ENCODE measurements at places on chromosomes 4 and X. TPM values are rescaled to one million over a fixed set of nuclear protein-coding genes. Genes with fewer than 3 reads are reported as not detected.
A peak's percentile ranks its signal among the peaks of the same experiment; 100 is the strongest.

DNA sequence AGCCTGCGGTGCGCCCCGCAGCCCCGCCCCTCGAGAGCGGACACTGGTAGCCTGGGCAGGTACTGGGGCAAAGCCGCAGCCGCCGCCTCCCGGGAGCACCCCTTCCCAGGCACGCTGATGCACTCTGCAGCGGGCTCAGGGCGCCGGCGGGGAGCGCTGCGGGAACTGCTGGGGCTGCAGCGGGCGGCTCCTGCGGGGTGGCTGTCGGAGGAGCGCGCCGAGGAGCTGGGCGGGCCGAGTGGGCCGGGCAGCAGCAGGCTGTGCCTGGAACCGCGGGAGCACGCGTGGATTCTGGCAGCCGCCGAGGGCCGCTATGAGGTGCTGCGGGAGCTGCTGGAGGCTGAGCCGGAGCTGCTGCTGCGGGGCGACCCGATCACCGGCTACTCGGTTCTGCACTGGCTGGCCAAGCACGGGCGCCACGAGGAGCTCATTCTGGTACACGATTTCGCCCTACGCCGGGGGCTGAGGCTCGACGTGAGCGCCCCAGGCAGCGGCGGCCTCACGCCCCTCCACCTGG is 401 bp downstream of the SOWAHD start:
- H3K36me3 ChIP-seq: no peaks in the 10 kb centered on the region
- peak overlapping the region; percentile 85 for H3K27ac ChIP-seq
- peak overlapping the region; percentile 66 for H3K4me3 ChIP-seq
- no peaks in the 10 kb centered on the region for H3K27me3 ChIP-seq

DNA sequence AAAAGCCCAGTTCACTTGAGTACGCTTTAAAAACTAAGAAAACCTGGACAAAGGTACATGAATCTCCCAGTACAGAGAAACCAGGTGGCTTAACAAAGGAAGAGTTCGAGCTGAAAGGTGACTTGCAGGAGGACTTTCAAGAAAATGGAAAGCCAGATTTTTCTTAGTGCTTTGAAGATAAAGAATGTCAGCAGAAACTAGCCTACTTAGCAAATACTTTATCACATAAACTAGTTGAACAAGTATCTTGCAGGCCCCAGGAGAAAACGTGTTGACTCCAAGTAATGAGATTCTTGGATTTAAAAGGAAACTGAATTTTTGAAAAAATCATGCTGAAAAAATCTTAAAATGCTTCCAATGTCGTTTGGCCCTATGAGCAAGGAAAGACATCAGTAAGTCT is 26.4 kb downstream of the CDKN2AIP start:
- no peak for DNase-seq
- no peaks in the 10 kb centered on the region for H3K27me3 ChIP-seq
- H3K4me1 ChIP-seq: no peaks in the 10 kb centered on the region
- H3K4me3 ChIP-seq: no peak overlapping the region

GRCh38 chr4:4419896-4420295 is 33.0 kb downstream of the NSG1 start:
- no peaks in the 10 kb centered on the region for H3K4me1 ChIP-seq
- no peak overlapping the region for H3K4me3 ChIP-seq
- H3K36me3 ChIP-seq: peaks cover 43% of the 10 kb centered on the region
- H3K27me3 ChIP-seq: no peaks in the 10 kb centered on the region
- no peak overlapping the region for H3K27ac ChIP-seq

DNA sequence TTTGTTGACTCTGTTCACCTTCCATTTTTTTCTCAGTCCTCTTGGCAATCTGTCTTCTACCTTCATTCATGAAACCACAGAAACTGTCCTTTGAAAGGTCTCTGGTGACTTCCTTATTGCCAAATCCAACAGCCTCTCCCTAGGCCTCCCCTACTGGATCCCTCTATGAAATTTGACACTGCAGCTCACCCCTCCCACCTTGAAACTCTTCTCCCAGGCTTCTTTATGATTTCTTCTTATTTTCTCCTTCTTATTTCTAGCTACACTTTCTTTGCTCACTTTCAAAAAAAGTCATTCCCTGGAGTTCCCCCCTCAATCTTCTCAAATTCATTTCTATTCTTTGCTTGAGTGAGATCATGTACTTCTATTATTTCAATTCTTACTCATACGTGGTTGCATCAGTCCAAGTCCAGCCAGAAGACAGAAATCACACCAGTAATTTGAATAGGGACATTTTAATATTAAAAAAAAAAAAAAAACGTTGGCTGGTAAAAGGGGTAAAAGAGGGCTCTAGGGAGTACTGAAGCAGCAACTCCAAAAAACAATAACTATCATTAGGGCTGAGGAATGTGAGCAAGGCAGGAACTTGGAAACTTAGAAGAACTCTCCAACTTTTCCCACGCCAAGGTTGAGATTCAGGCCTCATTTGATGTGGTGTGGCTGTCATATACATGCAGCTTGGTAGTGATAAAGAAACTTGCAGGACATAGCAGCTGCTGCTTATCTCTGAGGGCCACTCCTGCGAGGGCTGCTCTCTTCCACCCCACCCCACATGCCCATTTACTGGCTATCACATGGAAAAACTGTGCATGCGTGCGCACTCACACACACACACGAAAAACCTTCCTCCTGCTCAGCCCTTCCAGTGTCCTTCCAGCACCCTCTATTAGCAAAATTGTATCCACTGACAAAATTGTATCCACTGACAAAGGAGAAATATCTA is 169.8 kb upstream of the GALNT7 start:
- no peak for DNase-seq
- no peaks in the 10 kb centered on the region for H3K36me3 ChIP-seq
- peaks cover 16% of the 10 kb centered on the region for H3K4me1 ChIP-seq

GRCh38 chr4:57042711-57043169 is 64.0 kb downstream of the POLR2B start:
- no peaks in the 10 kb centered on the region for H3K27me3 ChIP-seq
- no peaks in the 10 kb centered on the region for H3K4me1 ChIP-seq
- H3K36me3 ChIP-seq: no peaks in the 10 kb centered on the region
- DNase-seq: no peak

GRCh38 chr4:6470502-6471306 is 1.7 kb downstream of the PPP2R2C start:
- DNase-seq: no peak
- peak overlapping the region; percentile 40 for H3K4me3 ChIP-seq
- peaks cover 9% of the 10 kb centered on the region for H3K4me1 ChIP-seq
- no peaks in the 10 kb centered on the region for H3K36me3 ChIP-seq
- H3K27me3 ChIP-seq: peaks cover 73% of the 10 kb centered on the region

DNA sequence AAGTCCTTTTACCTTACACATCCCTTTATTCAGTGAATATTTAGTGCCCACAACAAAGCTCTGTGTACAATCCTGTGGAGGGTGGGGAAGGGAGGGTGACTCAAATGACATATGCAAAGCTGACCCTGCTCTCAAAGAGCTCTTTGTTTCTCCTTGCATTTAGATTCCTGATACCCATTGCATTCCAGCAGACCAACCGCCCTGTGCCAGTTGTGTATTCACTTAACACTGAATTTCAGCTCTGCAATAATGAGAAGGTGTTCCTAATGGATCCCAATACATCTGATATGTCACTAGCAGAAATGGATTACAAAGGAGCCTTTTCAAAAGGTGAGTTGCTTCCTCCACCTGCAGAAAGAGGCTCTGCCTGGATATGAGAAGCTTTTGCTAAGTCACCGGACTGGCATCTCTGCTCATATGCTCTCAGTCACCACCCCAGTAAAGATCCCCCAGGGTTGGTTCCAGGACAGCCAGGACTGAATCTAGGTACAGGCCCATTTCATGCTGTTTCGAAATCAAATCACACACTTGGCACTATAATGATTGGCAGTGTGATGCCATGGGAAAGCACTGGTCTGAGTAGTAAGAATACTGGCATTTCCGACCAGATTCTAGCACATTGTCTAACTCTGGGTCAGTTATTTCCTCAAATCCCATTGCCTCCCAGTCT is 17.1 kb upstream of the ANXA3 start:
- no peaks in the 10 kb centered on the region for H3K27me3 ChIP-seq
- H3K36me3 ChIP-seq: no peaks in the 10 kb centered on the region
- H3K4me3 ChIP-seq: no peak overlapping the region
- no peak overlapping the region for H3K27ac ChIP-seq

DNA sequence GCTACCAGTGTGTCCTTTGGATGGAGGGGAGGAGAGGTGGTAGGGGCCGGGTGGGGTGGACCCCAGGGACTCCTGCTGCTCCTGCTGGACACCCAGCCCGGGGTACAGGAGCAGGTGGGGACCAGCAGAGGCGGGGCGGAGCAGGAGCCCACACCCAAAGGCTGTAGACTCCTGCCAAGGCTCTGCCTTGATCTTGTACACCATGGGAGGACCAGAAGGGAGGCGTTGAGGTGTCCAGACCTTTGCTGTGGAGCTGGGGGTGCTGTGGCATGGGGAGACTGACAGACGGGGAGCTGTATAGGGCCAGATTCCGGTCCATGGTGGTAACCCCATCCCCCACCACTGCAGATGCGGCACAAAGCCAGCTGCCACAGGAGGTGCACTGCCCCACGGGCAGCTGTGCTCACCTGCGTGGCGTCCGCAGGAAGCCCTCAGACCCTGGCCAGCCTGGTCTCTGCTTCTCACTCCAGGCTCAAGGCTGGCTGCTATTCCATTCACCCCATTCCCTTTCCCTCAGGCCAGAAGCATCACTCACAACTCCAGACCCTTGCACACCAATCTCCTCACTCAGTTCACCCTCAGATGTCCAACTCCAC is 5.0 kb upstream of the SLC26A1 start:
- peaks cover 37% of the 10 kb centered on the region for H3K4me1 ChIP-seq
- H3K36me3 ChIP-seq: no peaks in the 10 kb centered on the region
- no peak overlapping the region for H3K27ac ChIP-seq

DNA sequence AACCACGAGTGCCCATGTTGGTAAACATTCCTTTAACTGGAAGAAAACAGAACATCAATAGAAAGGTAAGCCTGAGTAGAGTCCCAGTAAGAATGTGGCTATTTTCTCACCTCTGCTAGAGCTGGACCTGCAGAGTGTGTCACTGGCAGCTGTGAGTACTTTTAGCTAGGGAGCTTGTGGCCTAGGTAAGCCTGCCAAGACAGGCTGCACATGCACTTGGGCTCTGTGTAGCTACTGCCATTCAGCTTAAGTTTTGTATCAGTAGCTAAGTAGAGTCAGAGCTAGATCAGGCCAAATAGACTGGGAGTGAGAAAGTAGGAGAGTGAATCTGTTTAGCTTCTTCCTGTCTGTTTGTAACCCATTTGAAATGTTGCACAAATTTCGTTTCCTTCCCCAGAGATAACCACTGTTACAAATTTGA is 35.3 kb downstream of the RBPJ start:
- no peaks in the 10 kb centered on the region for H3K27me3 ChIP-seq
- no peak for DNase-seq
- H3K27ac ChIP-seq: no peak overlapping the region
- no peak overlapping the region for H3K4me3 ChIP-seq
- H3K36me3 ChIP-seq: no peaks in the 10 kb centered on the region
- peaks cover 5% of the 10 kb centered on the region for H3K4me1 ChIP-seq

- DNase-seq: no peak
- no peaks in the 10 kb centered on the region for H3K36me3 ChIP-seq
- H3K4me1 ChIP-seq: no peaks in the 10 kb centered on the region
- no peak overlapping the region for H3K27ac ChIP-seq
Measured at GRCh38 chr4:125464146-125464545, 149.4 kb downstream of the FAT4 start.

DNA sequence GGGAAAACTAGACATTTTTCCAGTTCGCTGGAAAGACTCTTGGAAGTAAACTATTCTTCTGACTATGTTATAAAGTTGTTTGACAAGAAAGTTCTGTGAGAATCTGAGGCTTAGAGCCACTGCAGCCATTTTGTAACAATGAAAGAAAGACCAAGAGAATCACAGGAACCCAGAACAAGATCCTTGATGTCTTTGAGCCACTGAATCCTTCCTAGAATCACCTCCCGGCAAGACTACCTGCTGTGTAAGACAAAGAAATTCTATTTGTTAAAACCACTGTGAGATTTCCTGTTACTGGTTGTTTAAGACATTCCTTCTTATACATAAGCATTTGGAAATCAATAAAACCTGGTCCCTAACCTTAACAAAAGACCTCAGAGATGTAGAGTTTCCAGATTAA is 175.7 kb upstream of the RASGEF1B start:
- H3K27me3 ChIP-seq: no peaks in the 10 kb centered on the region
- no peaks in the 10 kb centered on the region for H3K4me1 ChIP-seq
- no peak overlapping the region for H3K27ac ChIP-seq
- DNase-seq: no peak
- H3K36me3 ChIP-seq: no peaks in the 10 kb centered on the region

GRCh38 chr4:165398570-165398969 is 19.8 kb downstream of the CPE start:
- H3K27ac ChIP-seq: no peak overlapping the region
- H3K4me1 ChIP-seq: no peaks in the 10 kb centered on the region
- no peaks in the 10 kb centered on the region for H3K36me3 ChIP-seq
- no peak for DNase-seq

GRCh38 chr4:126182336-126182735 is 867.6 kb downstream of the FAT4 start:
- no peak overlapping the region for H3K4me3 ChIP-seq
- H3K27ac ChIP-seq: no peak overlapping the region
- no peaks in the 10 kb centered on the region for H3K4me1 ChIP-seq

DNA sequence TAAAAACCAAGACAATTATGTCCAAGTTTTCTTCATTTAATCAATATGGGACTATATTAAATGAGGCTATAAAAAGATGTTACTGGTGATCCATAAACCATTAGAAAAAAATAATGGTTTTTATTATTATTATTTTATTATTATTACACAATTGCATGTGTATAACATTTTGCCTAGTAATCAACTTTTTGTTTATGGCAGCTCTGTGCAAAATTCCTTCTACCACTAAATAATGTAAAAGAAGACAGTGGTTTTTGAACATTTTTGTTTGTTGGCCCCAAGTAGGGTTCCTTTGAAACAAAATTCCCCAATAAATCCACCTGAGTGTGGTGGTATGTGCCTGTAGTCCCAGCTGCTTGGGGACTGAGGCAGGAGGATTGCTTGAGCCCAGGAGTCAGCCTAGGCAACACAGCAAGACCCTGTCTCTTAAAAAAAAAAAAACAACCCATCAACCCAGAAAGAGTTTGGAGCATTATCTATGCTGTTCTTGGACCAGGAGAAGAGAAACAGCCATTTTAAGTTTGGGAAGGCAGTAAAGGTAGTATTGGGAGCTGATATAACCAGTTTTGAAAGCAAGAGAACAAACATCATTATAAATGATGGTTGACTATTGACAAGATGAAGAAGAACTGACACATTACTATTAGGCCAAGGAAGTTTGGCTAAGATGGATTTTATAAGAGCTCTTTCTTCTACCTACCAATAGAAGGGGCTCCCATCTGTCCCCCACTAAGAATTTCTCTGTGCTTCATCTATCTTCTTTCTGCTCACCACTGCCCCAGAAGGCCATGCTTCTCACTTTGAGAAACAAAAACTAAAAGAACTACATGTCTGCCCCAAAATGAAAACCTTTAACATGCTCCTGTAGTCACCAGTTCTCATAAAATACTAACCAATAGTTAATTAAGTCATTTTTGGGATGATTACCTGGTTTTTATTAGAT is 2.2 kb downstream of the TMEM156 start:
- H3K27ac ChIP-seq: peak overlapping the region; percentile 20
- DNase-seq: no peak
- H3K36me3 ChIP-seq: no peaks in the 10 kb centered on the region
- no peaks in the 10 kb centered on the region for H3K27me3 ChIP-seq
- H3K4me3 ChIP-seq: no peak overlapping the region
- H3K4me1 ChIP-seq: no peaks in the 10 kb centered on the region

SLC25A14 gene
- total RNA-seq: 4.5 TPM

TRIM75 gene
- total RNA-seq: not detected

F8A3 gene
- total RNA-seq: 15.2 TPM

HSD17B10 gene
- 46.6 TPM for total RNA-seq
